Uterus (tissue), 4 donors: ENCODE measurements at places on chromosomes 1 and 21.

DNA sequence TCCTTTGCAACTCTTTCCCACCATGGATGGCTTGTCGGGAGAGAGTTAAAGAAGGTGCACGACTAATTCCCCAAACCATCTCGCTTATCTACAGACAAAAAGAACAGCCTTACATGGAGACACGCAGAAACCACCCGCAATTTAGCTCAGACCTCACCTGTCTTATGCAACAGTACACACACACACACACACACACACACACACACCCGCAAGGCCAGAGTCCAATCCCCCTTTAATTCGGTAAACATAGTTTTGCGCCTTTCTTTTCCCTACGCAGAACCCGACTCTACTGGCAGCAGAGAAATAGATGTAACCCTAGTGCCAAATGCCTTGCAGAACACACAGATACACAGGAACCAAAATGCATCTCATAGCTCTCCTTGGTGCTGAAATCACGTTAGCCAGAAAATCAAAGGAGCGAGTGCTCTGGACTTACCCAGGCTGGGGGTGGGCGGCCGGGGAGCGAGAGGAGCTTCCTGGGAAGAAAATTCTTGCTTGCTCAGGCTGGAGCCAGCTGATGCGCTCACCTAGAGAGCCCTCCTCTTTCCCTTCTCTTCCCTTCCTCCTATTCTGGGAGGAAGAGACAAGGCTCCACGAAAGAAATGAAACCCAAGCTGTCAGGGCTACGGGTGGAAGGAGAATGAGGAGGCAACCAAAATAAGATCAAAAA, 470 bp downstream of the TNR start:
- no peaks in the 10 kb centered on the region for H3K36me3 ChIP-seq
- H3K4me1 ChIP-seq = no peaks in the 10 kb centered on the region
- DNase-seq = no peak

- no peaks in the 10 kb centered on the region for H3K27me3 ChIP-seq
- DNase-seq = no peak
- peak overlapping the region; percentile 100 for H3K27ac ChIP-seq
- peak overlapping the region; percentile 77 for H3K4me3 ChIP-seq
- H3K36me3 ChIP-seq = no peaks in the 10 kb centered on the region
Measured at GRCh38 chr1:203307641-203308126, 2.4 kb downstream of the BTG2 start.

DNA sequence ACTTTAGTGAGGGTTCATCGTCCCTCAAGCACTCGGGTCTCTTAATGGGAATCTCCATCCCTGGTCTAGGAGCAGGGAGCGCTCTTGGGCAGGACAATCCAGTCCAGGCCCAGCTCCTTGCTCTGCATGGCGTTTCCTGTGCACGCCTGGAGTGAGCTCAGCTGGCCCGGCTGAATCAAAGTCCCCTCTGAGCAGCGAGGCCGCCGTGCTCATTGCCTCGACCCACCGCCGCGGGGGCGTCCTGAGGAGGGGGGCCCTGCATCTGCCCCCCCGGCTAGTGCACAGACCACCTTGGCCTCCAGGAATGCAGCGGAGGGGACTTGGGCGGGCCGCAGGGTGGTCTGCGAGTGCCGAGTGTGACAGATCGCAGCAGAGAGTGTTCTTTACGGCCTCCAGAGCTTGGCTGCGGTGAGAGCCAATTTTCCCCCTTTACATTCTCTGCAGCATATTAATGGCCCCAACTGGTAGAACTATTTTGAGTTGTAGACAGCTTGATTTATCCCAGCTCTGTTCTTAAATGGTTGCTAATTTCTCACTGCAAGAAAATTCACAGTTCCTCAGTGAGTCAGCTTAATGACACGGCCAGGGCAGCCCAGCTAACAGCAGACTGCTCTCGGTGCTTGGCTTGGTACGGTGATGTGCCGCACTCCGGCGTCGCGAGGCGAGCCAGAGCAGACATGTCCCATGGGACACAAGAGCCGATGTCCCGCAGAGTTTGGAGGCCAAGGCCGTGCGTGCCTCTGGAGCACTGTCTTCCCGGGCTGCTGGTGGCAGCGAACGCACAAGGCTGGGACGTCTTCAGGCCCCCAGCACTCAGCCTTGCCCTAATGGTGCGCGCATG, 39.8 kb downstream of the SNAP47 start:
- DNase-seq = peak; percentile 55
- no peak overlapping the region for H3K4me3 ChIP-seq
- H3K27ac ChIP-seq = peak overlapping the region; percentile 54
- peaks cover 4% of the 10 kb centered on the region for H3K4me1 ChIP-seq

- peak overlapping the region; percentile 100 for H3K27ac ChIP-seq
- H3K36me3 ChIP-seq = no peaks in the 10 kb centered on the region
- H3K27me3 ChIP-seq = no peaks in the 10 kb centered on the region
- no peak overlapping the region for H3K4me3 ChIP-seq
- H3K4me1 ChIP-seq = peaks cover 3% of the 10 kb centered on the region
Measured at GRCh38 chr1:36162680-36163239, 6.8 kb downstream of the MAP7D1 start.

- H3K27me3 ChIP-seq = no peaks in the 10 kb centered on the region
- peak; percentile 95 for DNase-seq
- H3K27ac ChIP-seq = peak within 1 kb of the TSS; percentile 84
Measured at GRCh38 chr1:1273512-1274298, at the start of gene UBE2J2. TSS of gene UBE2J2 (minus strand) at chr1:1273854. CDS start at chr1:1267992, 5,862 bp downstream.

DNA sequence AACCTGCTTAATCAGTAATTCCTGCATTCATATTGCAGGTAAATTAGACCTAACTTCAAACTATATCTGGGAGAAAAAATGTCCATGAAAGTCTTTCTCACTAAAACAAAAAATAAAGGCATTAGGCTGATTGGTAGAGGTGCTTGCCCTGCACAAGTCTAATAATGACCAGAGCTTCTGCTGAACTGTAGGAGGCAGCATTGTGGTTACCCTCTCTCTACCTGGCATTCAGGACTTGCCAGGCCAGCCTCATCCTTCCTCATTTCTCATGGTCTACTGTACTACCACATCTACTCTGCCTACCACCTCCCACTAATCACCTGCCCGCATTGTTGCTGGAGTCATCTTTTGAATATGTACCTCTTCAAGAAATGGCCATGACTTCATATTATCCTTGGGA, 60.8 kb upstream of the KRTAP11-1 start:
- no peaks in the 10 kb centered on the region for H3K4me1 ChIP-seq
- no peaks in the 10 kb centered on the region for H3K36me3 ChIP-seq
- H3K27me3 ChIP-seq = no peaks in the 10 kb centered on the region
- H3K4me3 ChIP-seq = no peak overlapping the region
- no peak for DNase-seq

GRCh38 chr1:5969168-5969567, 23.1 kb downstream of the NPHP4 start:
- no peaks in the 10 kb centered on the region for H3K27me3 ChIP-seq
- no peak overlapping the region for H3K4me3 ChIP-seq
- no peak for DNase-seq
- H3K4me1 ChIP-seq = no peaks in the 10 kb centered on the region
- no peaks in the 10 kb centered on the region for H3K36me3 ChIP-seq

GRCh38 chr1:232596666-232597303, 33.1 kb downstream of the SIPA1L2 start:
- no peak for DNase-seq
- H3K27me3 ChIP-seq = no peaks in the 10 kb centered on the region
- H3K36me3 ChIP-seq = no peaks in the 10 kb centered on the region
- H3K27ac ChIP-seq = no peak overlapping the region

GRCh38 chr21:40985370-40985769, 138.4 kb upstream of the DSCAM start:
- no peak overlapping the region for H3K4me3 ChIP-seq
- no peaks in the 10 kb centered on the region for H3K27me3 ChIP-seq
- H3K36me3 ChIP-seq = no peaks in the 10 kb centered on the region
- H3K27ac ChIP-seq = no peak overlapping the region
- H3K4me1 ChIP-seq = no peaks in the 10 kb centered on the region

- H3K27me3 ChIP-seq = no peaks in the 10 kb centered on the region
- H3K36me3 ChIP-seq = no peaks in the 10 kb centered on the region
- H3K4me1 ChIP-seq = no peaks in the 10 kb centered on the region
- no peak overlapping the region for H3K27ac ChIP-seq
- DNase-seq = no peak
- no peak overlapping the region for H3K4me3 ChIP-seq
Measured at GRCh38 chr21:43669828-43670605, 10.7 kb downstream of the RRP1B start.

- H3K36me3 ChIP-seq = no peaks in the 10 kb centered on the region
- no peaks in the 10 kb centered on the region for H3K27me3 ChIP-seq
- H3K4me1 ChIP-seq = no peaks in the 10 kb centered on the region
- no peak overlapping the region for H3K4me3 ChIP-seq
Measured at GRCh38 chr1:230696722-230697437, 17.0 kb downstream of the AGT start.
